ENCODE measurements at places on chromosomes 13 and 19.

GRCh38 chr13:27338816-27339215 is 68.2 kb downstream of the RASL11A start:
- no peak for DNase-seq

DNA sequence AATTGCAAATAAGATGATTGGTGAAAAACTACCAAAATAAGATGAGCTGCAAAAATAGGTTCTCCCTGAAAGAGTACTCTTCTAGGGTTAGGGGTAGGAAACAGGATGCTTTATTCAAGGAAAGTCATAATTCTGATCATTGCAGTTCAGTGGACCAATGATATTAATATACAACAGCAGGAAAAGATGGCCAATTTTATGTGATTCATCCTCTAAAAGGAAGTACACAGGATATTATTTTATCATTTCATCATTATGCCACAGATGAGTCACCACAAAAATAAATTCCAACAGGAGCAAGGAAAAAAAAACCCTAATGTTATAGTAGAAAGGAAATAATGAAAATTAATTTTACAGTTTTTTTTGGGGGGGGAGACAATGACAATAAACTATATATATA is 205.0 kb downstream of the NALCN start:
- peak; percentile 64 for DNase-seq

- DNase-seq, result peak; percentile 60
These were observed 124.9 kb downstream of the CRYL1 start for GRCh38 chr13:20400774-20401173.

- DNase-seq, result no peak
These were observed 29.3 kb downstream of the MZT1 start for GRCh38 chr13:72698164-72698563.

DNA sequence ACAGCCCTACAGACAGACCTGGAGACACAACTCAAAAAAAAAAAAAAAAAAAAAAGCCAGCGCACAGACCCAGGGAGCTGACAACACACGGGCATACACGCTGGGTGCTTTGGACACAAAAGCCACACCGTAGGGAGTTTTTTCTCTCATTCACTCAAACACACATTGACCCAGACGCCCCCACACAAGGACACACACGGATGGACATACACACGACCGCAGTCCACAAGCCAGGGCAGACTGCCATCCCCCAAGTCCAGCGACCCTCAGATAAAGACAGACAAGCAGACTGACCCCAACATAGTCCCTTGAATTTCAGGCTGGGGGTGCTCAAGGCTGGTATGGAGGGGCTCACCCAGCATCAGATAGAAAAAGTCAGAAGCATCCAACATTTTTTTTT is 12.0 kb upstream of the TUBB4A start:
- no peak for DNase-seq

DNA sequence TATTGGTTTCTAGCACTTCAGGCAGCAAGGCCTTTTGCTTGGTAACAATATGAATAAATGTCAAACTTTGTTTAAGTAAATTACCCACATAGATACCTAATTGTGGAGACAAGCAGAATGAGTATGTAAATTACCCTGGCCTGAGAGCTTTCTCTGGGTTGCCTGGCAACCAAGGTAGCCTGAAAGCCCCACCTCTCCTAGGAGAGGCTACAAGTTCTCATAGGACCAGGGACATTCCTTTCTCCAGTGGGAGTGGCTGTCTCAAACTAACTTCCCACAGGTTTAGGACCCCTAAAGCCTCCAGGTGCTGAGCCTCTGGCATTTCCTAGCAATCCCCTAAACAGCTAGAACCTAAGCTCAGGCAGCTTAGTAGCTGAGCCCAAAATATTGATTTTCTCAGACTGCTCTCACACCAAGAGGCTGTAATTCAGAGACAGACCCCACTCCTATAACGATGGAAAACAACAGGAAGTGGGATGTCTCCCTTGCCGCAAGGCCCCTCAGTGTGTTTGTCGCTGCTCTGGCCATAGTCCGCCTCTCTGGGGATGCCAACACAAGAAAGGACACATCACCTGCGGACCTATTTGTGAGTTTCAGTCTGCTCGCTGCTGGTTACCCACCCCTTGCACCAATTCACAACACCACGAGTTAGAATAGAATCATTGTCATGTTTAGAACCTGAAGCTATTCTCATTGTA is 207.3 kb downstream of the DLEU7 start:
- no peak for DNase-seq
